ENCODE measurements at places on chromosomes 5 and 9. TPM values are rescaled to one million over a fixed set of nuclear protein-coding genes. Genes with fewer than 3 reads are reported as not detected.

UBAP1 gene
- total RNA-seq = 38.3 TPM

WHRN gene
- total RNA-seq = 8.7 TPM

IFNA1 gene
- not detected for total RNA-seq

RANBP17 gene
- total RNA-seq = 8.0 TPM

SPZ1 gene
- not detected for total RNA-seq

NAIP gene
- total RNA-seq = 3.2 TPM

MLANA gene
- total RNA-seq = not detected

ZNF189 gene
- total RNA-seq = 4.4 TPM

C6 gene
- total RNA-seq = not detected

NUDT12 gene
- total RNA-seq = 4.6 TPM

FOXD4 gene
- not detected for total RNA-seq

TMED7 gene
- total RNA-seq = 58.3 TPM

All from mesangial cell (primary cell).